ENCODE measurements at places on chromosomes 5 and 9. TPM values are rescaled to one million over a fixed set of nuclear protein-coding genes. Genes with fewer than 3 reads are reported as not detected.

Gene SPOCK1
- 2.8 TPM for polyA plus RNA-seq

Gene STC2
- not detected for polyA plus RNA-seq

Gene C1QTNF3
- polyA plus RNA-seq, result 5.4 TPM

Gene HRCT1
- 12.7 TPM for polyA plus RNA-seq

Gene IL9
- not detected for polyA plus RNA-seq

Gene NR5A1
- not detected for polyA plus RNA-seq

Gene ABO
- polyA plus RNA-seq, result 27.3 TPM

Gene EGR1
- polyA plus RNA-seq, result 85.0 TPM

Gene PCDHB3
- not detected for polyA plus RNA-seq

Gene DNAJC25
- 1.8 TPM for polyA plus RNA-seq

Gene UIMC1
- polyA plus RNA-seq, result 22.3 TPM

Gene BICD2
- 5.4 TPM for polyA plus RNA-seq

Gene PCDHAC1
- polyA plus RNA-seq, result 0.34 TPM

Gene NR6A1
- 0.60 TPM for polyA plus RNA-seq
